Stimulated activated CD8-positive, alpha-beta memory T cell treated with anti-CD3 and anti-CD28 coated beads, Interleukin-7, amount 100 ng/mL, for 48 hours (primary cell): ENCODE measurements at places on chromosomes 4 and X.

- DNase-seq = no peak
Measured at GRCh38 chrX:11449613-11450012, 156.4 kb downstream of the AMELX start.

DNA sequence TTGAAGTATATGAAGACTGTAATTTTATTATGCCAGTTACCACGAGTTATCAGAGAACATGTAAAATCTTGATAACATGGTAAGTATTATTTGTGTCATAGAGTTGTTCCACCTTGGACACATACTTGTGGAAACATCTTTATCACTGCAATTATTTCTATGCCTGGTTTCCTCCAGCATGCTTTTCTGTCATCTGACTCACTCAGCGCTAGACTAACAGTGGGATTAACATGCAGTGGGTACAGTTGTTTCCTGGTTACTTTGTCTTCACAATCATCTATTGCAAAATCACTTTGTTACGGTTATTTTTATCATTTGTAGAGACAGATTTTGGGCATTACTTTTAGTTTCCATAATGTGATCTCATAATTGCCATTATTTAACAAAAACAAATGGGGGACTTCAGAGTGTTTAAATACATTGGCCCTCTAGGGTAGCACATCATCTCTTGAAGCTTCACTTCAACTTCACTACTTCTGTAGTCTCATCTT, at the start of gene STATH:
TSS of gene STATH (plus strand) at position 441 of the 491 bp plus-strand sequence. CDS start 2,472 bp downstream, outside the sequence.
- no peak for DNase-seq

- DNase-seq = no peak
Measured at GRCh38 chrX:84192006-84192405, 4.0 kb upstream of the RPS6KA6 start.

DNA sequence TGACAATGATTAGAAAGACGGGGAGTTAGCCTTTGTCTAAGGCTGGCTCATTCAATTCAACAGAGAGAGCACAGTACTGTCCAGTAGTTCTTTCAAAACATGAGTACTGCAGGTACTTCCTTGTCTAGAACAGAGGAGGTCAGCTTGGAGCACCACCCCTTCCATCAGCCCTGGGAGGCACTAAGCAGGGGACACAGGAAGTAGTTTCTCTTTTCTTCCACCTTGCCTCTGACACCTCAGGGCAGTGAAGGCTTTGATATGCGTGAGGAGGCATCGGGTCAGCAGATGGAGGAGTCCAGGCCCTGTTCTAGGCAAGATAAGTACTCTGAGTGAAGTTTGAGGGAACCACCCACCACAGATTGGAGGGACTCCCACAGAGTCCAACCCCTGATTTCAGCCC, 33.1 kb downstream of the MAGEB10 start:
- DNase-seq = no peak

- DNase-seq = no peak
Measured at GRCh38 chr4:139316733-139317132, 14.5 kb upstream of the NDUFC1 start.
